ENCODE measurements at places on chromosomes 4 and X.

DNA sequence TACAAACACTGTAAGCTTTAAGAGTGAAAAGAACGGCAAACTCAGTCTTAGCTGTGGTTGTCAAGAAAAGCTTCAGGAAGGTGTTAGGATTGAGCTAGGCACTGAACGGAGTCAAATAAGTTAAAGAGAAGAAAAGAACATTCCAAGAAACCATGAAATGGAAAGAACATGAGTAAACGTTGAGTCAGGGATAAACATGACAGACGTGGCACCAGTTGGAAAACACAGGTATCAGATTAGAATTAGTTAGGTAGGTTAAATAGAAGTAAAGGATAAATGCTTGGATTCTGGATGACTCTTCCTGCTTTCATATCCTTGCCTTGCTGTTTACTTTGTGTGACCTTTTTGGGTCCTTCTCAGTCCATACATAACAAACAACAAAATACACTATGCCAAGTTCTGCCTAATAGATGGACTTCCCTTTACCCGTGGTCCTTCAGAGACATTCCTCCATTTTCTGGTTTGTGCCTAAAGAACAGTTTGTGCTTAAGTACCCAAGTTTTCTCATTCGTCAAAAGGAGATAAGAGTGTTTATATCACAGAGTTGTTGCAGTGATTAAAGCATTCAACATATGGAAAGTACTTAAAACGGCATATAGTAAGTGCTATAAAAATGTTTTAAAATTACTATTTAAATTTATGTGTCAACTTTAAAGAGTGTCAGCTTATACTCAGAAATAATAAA is 446.9 kb downstream of the TMA16 start:
- DNase-seq: no peak

GRCh38 chrX:45903781-45904201 is 641.4 kb downstream of the ZNF674 start:
- no peak for DNase-seq

- no peak for DNase-seq
Measured at GRCh38 chr4:23373261-23373660, 516.6 kb downstream of the PPARGC1A start.

DNA sequence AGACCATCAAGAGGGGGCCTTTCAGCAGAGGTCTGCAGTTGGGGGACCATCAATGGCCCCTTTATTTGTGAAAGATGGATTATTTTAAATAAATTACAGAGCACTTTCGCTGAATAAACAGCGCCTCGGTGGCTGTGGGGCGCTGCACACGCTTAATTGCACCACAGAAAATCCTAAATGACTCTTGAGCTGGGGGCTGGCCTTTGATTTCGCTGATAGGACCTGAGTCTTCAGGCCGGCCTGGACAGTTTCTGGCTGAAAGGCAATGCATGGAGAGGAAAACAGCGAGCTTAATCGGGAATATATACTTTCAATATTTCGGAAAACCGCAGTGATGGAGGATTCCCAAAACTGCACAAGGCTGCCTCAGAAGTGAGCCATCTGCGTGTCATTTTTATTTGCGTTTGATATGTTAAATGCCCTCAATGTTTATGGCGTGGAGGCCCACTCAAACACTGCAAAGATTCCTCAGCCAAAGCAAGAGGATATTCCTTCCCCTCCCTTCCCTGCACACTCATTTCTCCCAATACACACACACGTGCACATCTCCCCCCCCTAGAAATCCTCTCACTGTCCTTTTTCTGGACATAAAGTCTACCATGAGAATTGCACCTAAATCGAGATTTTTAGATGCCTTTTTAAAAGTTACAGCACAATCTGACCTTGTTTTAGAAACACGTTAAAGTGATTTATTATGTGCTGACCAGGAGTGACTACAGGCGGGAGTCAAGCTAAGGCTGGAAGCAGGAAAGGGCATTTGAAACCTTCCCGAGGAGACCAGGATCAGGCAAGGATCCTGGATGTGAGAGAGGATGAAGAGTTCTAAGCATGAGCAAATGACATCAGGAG is 340.7 kb downstream of the RAB28 start:
- DNase-seq: no peak

- no peak for DNase-seq
Measured at GRCh38 chr4:123661080-123661737, 264.6 kb downstream of the SPRY1 start.

GRCh38 chr4:158056689-158057245 is 116.1 kb downstream of the GASK1B start:
- DNase-seq: no peak

GRCh38 chrX:13110433-13111324 is 66.3 kb upstream of the FAM9C start:
- no peak for DNase-seq

- no peak for DNase-seq
Measured at GRCh38 chr4:186752325-186752724, 28.7 kb upstream of the FAT1 start.

GRCh38 chr4:171553961-171554360 is 259.2 kb upstream of the GALNTL6 start:
- DNase-seq: no peak

GRCh38 chrX:133523081-133523487 is 107.8 kb upstream of the GPC4 start:
- DNase-seq: no peak

- no peak for DNase-seq
Measured at GRCh38 chr4:37665333-37666320, 20.5 kb downstream of the RELL1 start.

- no peak for DNase-seq
Measured at GRCh38 chr4:88244816-88245579, 39.4 kb downstream of the PPM1K start.

- DNase-seq: no peak
Measured at GRCh38 chr4:53120778-53121177, 245.1 kb downstream of the SCFD2 start.

DNA sequence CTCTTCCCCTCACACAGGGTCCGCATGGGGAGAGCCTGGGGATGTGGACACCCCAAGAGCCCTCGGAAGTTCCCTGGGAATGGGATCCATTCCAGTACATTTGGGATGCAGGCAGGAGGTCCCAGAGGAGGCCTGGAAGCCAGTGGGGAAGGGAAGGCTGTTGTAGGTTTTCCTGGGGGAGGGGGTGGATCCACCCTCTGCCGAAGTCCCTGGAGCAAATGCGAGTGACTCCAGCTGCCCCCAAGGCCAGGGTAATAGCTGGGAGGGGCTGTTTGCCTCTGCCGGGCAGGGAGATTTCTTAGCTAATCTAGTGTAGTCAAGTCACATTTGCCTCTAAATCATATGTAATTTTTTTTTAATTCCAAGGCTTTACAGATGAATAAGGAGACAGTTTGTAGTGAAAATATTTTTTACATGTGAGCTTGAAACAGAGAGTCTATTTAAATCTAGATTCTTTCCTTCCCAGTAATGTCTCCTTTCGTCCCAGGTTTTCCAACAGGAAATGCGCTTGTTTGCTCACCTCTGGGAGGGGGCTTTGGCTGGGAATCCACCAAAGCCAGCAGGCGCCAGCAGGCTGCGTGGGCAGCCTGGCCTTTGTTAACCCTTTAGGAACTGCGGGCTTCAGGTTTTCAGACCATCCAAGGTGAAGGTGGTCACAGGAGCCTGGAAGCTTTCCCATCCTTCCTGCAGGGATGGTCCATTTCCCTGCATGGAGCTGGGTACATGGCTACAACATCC is 26.8 kb downstream of the SH3TC1 start:
- no peak for DNase-seq

- DNase-seq: no peak
Measured at GRCh38 chr4:7359400-7360062, 75.2 kb downstream of the PSAPL1 start.

DNA sequence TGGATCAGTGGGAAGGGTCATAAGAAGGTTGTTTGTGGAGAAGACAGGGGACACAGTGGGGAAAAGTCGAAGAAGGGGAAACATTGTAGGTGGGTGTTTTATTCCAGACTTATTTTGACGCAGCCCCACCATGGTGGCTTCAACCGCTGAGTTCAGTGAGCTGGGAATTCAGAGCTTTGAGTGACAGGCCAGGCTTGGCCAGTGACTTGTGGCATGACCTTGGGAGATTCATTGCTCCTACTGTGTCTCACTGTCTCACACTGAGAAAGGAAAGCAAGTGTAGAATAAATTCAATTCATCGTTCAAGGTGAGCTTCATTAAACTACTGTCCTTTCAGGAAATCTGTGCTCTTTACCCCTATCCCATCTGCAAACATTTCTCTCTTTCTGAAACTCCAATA is 47.4 kb upstream of the SOD3 start:
- DNase-seq: no peak

DNA sequence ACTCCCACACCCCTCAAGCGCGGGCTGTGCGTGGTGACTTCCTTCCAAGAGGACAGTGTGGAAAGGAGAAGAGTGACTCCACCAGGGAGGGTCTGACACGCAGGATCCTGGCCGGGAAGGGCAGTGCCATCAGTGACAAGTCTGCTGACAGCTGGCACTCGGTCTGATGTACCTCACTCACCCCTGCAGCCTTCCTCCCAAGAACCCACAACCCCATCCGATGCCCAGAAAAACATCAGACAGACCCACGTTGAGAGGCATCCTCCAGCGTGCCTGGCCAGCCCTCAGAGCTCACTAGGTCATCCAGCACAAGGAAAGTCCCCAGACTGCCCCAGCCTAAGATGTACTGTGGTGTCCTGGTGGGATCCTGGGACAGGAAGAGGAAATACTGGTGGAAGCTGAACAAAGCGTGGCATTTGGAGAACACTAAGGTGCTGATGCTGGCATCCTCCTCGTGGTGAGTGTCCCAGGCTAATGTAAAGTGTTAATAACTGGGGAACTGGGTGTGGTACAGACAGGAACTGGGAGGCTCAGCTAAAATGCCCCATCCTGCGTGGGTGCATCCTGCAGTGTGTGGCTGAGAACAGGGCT is 200.0 kb upstream of the PSAPL1 start:
- no peak for DNase-seq

GRCh38 chr4:113232194-113232593 is 182.7 kb downstream of the ANK2 start:
- no peak for DNase-seq

DNA sequence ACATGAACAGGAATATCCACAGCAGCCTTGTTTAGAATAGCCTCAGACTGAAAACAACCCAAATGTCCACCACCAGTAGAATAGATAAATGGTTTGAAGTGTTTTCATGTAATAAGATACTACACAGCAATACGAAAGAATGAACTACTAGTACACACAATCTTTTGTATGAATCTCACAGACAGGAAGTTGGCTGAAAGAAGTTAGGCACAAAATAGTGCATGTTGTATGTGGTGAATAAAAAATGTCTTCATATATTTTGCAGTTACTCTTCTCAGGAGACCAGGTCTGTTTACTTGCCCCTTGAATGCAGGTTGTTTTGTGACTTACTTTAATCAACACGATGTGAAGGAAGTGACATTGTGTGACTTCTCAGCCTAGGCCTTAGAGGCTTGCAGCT is 75.9 kb upstream of the LEF1 start:
- no peak for DNase-seq

- no peak for DNase-seq
Measured at GRCh38 chr4:21447301-21448054, 501.1 kb downstream of the KCNIP4 start.

DNA sequence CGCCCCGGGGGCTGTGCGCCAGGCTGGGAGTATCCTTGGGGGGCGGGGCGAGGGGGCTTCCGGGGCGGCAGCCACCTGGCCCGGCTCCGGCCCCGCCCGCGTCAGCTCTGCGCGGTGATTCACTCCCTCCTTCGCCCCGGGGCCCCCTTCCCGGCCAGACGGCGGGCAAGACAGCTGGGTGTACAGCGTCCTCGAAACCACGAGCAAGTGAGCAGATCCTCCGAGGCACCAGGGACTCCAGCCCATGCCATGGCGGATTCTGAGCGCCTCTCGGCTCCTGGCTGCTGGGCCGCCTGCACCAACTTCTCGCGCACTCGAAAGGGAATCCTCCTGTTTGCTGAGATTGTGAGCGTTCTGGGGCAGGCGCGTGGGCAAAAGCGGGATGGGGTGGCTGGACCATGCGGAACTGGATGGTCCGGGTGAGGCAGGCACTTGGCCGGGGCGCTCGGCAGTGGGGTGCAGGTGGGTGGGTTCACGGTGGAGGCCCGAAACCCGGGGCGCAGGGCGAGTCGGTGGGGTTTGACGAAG is at the start of gene PLP2:
Gene PLP2 (plus strand): TSS at position 147 of the 528 bp plus-strand sequence. CDS start 103 bp downstream, at position 250.
- DNase-seq: peak; percentile 60

DNA sequence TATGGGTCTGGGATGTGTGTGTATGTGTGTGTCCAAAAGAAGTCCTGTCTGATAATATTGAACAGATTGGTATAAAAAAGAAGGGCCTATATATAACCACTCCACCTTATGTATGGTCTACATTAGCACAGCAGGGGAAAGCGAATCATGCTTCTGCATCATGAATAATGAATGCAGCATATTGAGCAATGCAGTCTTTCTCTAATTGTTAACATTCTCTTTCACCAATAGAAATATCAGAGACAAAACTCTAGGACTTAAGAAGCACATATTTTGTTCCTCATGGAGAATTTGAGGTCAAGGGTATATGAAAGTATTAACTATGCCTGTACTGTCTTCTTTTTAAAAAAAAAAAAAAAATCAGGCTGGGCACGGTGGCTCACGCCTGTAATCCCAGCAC is 264.3 kb upstream of the NOCT start:
- DNase-seq: no peak

GRCh38 chr4:7351014-7351413 is 83.7 kb downstream of the PSAPL1 start:
- no peak for DNase-seq

All from stimulated activated CD4-positive, alpha-beta T cell treated with anti-CD3 and anti-CD28 coated beads, Interleukin-15, amount 100 ng/mL, for 1 hour (primary cell).